Activated CD4-positive, alpha-beta memory T cell treated with anti-CD3 and anti-CD28 coated beads, Interleukin-2, amount 10 ng/mL, durations not matched to agents 7 days and 5 days (primary cell): ENCODE measurements at places on chromosomes 5 and 9.

DNA sequence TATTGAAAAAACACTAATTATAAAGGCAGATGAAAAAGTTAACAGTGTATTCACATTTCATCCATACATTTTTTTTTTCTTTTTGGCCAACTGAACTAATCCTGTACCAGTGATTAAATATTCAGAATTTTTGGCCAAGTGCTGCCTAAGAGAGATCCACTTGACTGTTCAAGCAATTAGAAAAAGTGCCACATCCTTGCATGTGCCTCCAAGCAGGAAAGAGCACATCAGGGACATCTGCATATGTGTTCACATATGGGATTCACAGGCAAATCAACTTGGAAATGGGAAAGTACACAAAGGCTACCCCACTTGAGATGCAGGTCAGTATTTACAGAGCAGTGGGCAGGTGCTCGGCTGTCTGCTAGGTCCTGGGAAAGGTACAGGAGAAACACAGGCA lies 163.3 kb upstream of the LHFPL2 start:
- DNase-seq: no peak

- DNase-seq: no peak
These were observed 159.6 kb upstream of the ALDH1B1 start for GRCh38 chr9:38232895-38233294.

GRCh38 chr9:4946937-4947336 lies 38.1 kb upstream of the JAK2 start:
- no peak for DNase-seq

GRCh38 chr9:489198-490197 lies 274.8 kb downstream of the DOCK8 start:
- DNase-seq: no peak

DNA sequence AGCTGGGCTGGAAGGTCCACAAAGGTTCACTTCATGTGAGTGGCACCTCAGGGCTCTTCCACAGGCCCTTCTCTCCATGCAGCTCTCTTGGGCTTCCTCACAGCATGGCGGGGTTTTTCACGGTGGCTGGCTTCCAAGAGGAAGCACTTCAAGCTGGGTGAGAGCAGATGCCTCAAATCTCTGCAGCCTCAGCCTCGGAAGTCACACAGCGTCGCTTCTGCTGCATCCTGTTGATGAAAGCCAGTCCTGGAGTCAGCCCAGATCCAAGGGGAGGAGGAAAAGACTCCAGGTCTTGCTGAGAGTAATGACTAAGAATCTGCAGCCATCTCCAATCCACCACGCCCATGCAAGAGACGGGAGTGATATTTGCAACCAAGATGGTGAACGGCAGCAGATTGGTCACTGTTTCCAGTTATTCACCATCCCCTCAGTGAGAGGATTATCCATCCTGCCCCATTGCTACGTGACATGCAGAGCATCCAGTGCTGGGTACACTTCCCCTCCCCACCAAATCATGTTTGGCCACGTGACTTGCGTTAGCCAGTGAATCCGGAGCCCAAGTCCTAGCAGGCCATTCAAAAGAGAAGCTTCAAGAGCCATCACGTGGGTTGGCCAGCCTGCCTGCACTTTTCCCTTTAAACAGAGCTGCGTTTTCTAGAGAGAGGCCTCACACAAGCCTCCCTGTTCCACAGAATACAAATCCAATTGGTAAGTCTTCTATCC lies 173.9 kb downstream of the C9orf50 start:
- no peak for DNase-seq
